ENCODE measurements at places on chromosomes 13 and 19. TPM values are rescaled to one million over a fixed set of nuclear protein-coding genes. Genes with fewer than 3 reads are reported as not detected.

SPACA4 gene
- 3.9 TPM for total RNA-seq

S1PR5 gene
- total RNA-seq, result 36.6 TPM

PGLYRP2 gene
- total RNA-seq, result not detected

SMIM24 gene
- total RNA-seq, result not detected

TPTE2 gene
- not detected for total RNA-seq

MZF1 gene
- 32.2 TPM for total RNA-seq

CRLF1 gene
- total RNA-seq, result 15.2 TPM

FXYD3 gene
- total RNA-seq, result 788 TPM

ZSWIM4 gene
- 13.0 TPM for total RNA-seq

ZNF154 gene
- 2.2 TPM for total RNA-seq

PLEKHA4 gene
- 37.1 TPM for total RNA-seq

PLEKHF1 gene
- 37.1 TPM for total RNA-seq

CADM4 gene
- 4.7 TPM for total RNA-seq

GRCh38 chr13:95628488-95628887 is 16.0 kb downstream of the DZIP1 start:
- H3K4me3 ChIP-seq, result no peak overlapping the region
- no peaks in the 10 kb centered on the region for H3K4me1 ChIP-seq
- H3K27me3 ChIP-seq, result no peaks in the 10 kb centered on the region
- no peak overlapping the region for H3K27ac ChIP-seq
- no peak for DNase-seq

DNA sequence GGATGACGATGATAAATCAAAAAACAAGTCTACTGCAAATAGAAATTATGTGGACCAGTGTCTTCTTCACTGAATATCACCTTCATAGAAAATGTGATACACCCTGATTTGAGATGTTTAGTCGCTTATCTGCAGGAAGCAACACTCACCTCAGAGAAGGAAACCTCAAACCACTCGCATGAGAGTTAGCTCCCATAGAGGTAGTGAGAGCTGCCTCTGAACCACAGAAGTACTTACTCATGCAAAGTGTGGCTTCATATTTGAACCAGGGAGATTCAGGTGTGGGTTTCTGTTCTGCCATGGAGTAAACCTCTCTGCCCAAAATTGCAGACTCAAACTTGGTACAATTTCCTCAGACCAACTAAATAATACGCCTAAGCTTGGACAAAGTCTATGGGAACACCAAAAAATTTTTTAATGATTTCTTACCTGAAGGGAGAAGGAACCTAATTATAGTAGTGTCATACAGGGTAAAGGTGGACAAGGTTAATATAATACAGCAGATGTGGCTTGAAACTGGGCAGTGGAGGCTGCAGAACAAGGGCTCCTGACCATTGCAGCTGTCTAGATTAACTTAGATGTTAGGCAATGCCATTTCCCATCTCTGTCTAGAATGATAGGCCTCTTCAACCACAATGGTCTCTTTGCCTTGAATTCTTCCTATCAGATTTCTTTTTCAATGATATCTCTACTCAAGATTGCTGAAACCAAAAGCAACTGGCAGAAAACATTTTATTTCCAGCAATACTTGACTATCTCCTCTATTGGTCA is 29.6 kb upstream of the RCBTB2 start:
- no peak overlapping the region for H3K27ac ChIP-seq
- H3K36me3 ChIP-seq, result no peaks in the 10 kb centered on the region
- no peaks in the 10 kb centered on the region for H3K27me3 ChIP-seq
- H3K4me3 ChIP-seq, result no peak overlapping the region

DNA sequence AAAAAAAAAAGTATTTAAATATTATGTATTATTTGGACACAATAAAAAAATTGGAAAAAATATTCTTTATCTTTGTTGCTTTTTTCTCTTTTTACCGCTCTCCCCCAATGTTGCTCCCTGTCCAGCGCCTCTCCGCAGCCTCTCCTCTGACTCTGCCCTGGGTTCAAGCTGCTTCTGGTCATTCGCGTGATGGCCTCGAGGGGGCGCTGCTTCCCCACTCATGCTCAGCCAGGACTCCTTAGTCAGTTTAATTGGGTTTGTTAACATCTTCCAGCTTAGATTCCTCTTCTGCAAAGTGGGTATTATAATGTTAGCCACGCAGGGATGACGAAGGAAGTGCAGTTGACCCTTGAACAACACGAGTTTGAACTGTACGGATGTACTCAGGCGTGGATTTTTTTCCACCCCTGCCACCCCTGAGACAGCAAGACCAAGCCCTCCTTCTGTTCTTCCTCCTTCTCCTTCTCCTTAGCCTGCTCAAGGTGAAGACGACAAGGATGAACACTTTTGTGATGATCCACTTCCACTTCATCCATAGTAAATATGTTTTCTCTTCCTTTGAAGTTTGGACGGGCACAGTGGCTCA is 4.9 kb upstream of the NWD1 start:
- peaks cover 9% of the 10 kb centered on the region for H3K4me1 ChIP-seq
- H3K36me3 ChIP-seq, result no peaks in the 10 kb centered on the region
- no peaks in the 10 kb centered on the region for H3K27me3 ChIP-seq
- DNase-seq, result no peak
- no peak overlapping the region for H3K4me3 ChIP-seq

DNA sequence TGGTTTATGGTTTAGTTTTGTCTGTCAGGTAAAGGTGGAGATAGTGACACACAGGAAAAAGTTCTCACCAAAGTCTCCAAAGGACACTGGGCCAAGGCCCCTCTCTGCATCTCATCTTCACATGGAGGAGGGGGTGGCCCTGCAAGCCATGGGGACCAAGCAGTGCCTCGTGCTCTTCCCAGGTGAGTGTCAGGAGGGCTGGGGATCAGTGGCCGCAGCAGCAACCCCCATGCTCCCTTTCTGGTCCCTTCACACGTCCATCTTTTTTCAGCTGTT is 88.0 kb downstream of the RGCC start:
- H3K4me3 ChIP-seq, result no peak overlapping the region
- no peak for DNase-seq
- H3K4me1 ChIP-seq, result peaks cover 24% of the 10 kb centered on the region
- no peaks in the 10 kb centered on the region for H3K27me3 ChIP-seq

- H3K27me3 ChIP-seq, result no peaks in the 10 kb centered on the region
- H3K36me3 ChIP-seq, result no peaks in the 10 kb centered on the region
- peak overlapping the region; percentile 98 for H3K4me3 ChIP-seq
- H3K27ac ChIP-seq, result no peak overlapping the region
Observed at GRCh38 chr19:38617283-38617763, 430 bp downstream of the MAP4K1 start.

- peaks cover 81% of the 10 kb centered on the region for H3K4me1 ChIP-seq
- H3K36me3 ChIP-seq, result no peaks in the 10 kb centered on the region
- DNase-seq, result no peak
- H3K27ac ChIP-seq, result peak overlapping the region; percentile 90
Observed at GRCh38 chr19:5967994-5968430, 9.9 kb downstream of the RANBP3 start.

- no peaks in the 10 kb centered on the region for H3K36me3 ChIP-seq
- H3K27ac ChIP-seq, result peak overlapping the region; percentile 94
Observed at GRCh38 chr13:99199541-99200431, 868 bp upstream of the UBAC2 start.

GRCh38 chr13:114222461-114222968 is 12.2 kb upstream of the CDC16 start:
- H3K4me1 ChIP-seq, result peaks cover 6% of the 10 kb centered on the region
- no peak overlapping the region for H3K27ac ChIP-seq
- no peaks in the 10 kb centered on the region for H3K36me3 ChIP-seq
- peak; percentile 75 for DNase-seq

- H3K4me1 ChIP-seq, result no peaks in the 10 kb centered on the region
- H3K36me3 ChIP-seq, result no peaks in the 10 kb centered on the region
- H3K27me3 ChIP-seq, result no peaks in the 10 kb centered on the region
- no peak overlapping the region for H3K27ac ChIP-seq
Observed at GRCh38 chr13:36513266-36513665, 81.0 kb downstream of the CCNA1 start.

GRCh38 chr13:82747291-82747690 is 1135.0 kb downstream of the SLITRK1 start:
- H3K27me3 ChIP-seq, result no peaks in the 10 kb centered on the region
- no peaks in the 10 kb centered on the region for H3K4me1 ChIP-seq
- no peak overlapping the region for H3K4me3 ChIP-seq

DNA sequence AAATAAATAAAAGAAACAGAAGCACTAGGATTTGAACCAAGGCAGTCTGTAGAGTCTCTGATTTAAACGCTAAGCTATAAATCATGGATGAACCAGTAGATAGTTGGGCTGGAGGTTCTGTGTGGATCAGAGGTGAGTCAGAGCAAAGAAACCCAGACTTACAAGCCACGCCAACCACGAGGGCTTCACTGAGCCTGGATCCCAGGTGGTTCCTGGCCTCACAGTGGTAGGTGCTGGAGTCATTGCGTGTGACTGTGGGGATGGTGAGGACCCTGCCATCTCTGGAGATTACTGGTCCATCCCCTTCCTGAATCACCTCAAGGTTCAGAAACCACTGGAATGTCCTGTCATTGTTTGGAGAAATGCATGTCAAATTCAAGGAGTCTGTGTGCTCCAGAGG is 19.3 kb upstream of the CEACAM20 start:
- H3K27me3 ChIP-seq, result no peaks in the 10 kb centered on the region
- no peak overlapping the region for H3K27ac ChIP-seq
- H3K4me3 ChIP-seq, result no peak overlapping the region

- H3K27ac ChIP-seq, result no peak overlapping the region
- no peaks in the 10 kb centered on the region for H3K27me3 ChIP-seq
- peaks cover 43% of the 10 kb centered on the region for H3K4me1 ChIP-seq
- no peak for DNase-seq
Observed at GRCh38 chr19:1395194-1396018, 5.9 kb downstream of the GAMT start.

DNA sequence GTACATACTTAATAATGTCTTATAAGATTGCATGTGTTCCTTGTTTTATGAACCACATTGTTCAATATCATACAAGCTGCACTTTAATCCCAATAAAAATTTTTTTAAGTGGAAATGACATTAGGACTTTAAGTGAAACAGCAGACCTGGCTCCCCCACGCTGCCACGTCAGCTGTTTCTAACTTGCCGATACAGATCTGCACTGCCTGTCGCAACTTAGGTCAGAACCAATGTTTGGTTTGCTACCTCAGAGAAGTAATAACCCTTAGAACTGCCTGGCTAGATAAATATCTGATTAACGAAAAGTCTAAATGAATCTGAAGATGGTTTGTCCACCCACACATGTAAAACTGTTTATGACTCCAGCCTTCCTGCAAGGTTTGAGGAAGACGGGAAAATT is 327.5 kb upstream of the DACH1 start:
- H3K27ac ChIP-seq, result no peak overlapping the region
- no peaks in the 10 kb centered on the region for H3K27me3 ChIP-seq
- no peak for DNase-seq
- H3K4me1 ChIP-seq, result peaks cover 9% of the 10 kb centered on the region

DNA sequence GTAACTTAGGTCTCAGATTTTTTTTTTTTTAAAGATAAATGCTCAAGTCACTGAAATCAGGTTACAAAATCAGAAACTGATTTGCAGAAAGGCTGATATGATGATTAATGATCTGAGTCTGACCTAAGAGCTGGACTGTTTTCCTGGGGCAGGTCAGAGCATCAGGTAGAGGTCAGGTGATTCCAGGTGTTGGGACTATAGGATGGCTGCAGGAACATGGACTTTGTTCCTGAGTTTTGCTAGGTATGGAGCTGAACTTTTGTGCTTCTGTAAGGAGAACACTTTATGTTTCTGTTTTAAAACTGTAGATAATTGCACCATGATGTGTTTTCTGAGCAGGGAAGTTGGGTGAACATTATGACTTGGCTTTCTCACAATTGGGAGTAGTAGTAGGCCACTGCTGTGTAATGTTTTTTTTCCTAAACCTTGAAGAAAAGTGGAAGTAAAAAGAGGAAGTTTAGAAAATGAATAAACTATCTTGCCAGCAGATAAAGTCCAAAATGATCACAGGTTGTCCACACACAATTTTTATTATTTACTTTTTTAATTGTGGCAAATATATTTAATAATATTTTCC is 297.2 kb downstream of the DCT start:
- no peaks in the 10 kb centered on the region for H3K4me1 ChIP-seq
- H3K4me3 ChIP-seq, result no peak overlapping the region
- H3K36me3 ChIP-seq, result no peaks in the 10 kb centered on the region
- H3K27ac ChIP-seq, result no peak overlapping the region

GRCh38 chr19:1514986-1515721 is 2.3 kb upstream of the ADAMTSL5 start:
- DNase-seq, result no peak
- H3K4me1 ChIP-seq, result peaks cover 39% of the 10 kb centered on the region
- H3K27me3 ChIP-seq, result no peaks in the 10 kb centered on the region
- H3K36me3 ChIP-seq, result no peaks in the 10 kb centered on the region

- DNase-seq, result no peak
- H3K4me1 ChIP-seq, result no peaks in the 10 kb centered on the region
- no peak overlapping the region for H3K27ac ChIP-seq
- H3K27me3 ChIP-seq, result no peaks in the 10 kb centered on the region
Observed at GRCh38 chr19:33110137-33110910, 21.6 kb upstream of the WDR88 start.

All from vagina (tissue), 2 donors.